Hematopoietic multipotent progenitor cell treated with erythropoietin and hydrocortisone succinate and interleukin-3 and kit ligand, for 6 days (in vitro differentiated cells): ENCODE measurements at places on chromosomes 7 and 10.

- DNase-seq: no peak
These were observed 13.8 kb upstream of the DGKI start for GRCh38 chr7:137860542-137860941.

- peak; percentile 86 for DNase-seq
These were observed at the start of gene ACTL6B for GRCh38 chr7:100655908-100656674. Gene ACTL6B, minus strand, starts transcription at chr7:100656448. Its CDS starts 94 bp downstream, at chr7:100656354.

- peak; percentile 69 for DNase-seq
These were observed 117.3 kb downstream of the SVIL start for GRCh38 chr10:29517352-29517923.

DNA sequence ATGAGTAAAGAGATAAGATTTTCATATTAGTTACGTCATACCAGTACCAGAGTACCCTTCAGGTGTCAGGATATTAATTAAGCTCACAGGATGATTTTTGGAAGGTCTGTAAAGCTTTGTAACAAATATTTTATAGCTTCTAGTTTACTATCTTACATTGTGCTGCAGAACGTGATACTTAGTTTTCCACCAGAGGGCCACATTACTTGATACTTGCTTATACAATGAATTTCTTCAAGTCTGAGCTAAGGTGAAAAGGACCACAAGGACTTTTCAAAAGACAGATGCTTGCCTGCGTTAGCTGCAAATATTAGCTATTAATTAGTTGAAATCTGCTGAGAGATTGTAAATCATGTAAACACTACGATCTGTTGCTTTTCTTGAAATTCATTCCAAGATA lies 12.2 kb downstream of the FOXP2 start:
- peak; percentile 8 for DNase-seq

- peak; percentile 77 for DNase-seq
These were observed 68.1 kb upstream of the CDK6 start for GRCh38 chr7:92904244-92905131.

GRCh38 chr10:119538632-119539358 lies 3.7 kb downstream of the RGS10 start:
- peak; percentile 93 for DNase-seq

- no peak for DNase-seq
These were observed 8.2 kb downstream of the MAT1A start for GRCh38 chr10:80281292-80281691.

DNA sequence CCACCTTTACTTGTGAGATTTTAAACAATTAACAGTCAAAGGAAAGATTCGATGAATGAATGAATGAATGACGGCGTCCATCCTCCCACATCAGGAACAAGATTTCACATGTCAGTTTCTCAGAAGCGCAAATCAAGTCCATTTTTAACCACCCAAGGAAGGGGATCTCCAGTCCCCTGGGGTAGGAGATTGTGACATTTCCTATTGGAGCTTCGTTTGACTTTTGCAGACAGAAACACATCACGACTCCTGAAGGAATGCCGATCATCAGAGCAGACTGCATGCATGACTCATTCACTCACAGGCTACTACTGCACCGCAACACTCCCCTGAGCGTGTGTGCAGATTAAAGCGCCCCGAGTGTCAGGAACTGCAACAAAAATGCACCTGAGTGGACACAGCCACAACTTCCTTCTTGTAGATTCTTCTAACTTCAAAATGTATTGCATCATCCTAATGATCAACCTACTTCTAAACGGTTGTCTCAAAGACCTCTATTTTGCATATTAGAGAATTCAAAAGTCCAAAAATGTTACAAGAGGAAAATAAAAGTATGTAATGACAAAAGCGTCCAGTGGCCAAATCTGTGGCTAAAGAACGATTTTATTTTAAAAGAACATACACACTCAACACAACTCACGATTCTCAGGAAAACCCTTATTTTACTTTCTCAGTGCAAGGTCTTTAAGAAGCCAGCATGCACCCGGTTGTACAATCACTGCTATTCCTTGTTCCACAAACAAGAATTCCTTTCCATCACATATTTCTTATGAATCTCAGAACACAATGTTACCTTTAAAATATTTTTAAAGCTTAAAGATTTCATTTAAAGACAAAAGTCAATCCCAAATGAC lies 172.6 kb downstream of the FAM107B start:
- peak; percentile 62 for DNase-seq

DNA sequence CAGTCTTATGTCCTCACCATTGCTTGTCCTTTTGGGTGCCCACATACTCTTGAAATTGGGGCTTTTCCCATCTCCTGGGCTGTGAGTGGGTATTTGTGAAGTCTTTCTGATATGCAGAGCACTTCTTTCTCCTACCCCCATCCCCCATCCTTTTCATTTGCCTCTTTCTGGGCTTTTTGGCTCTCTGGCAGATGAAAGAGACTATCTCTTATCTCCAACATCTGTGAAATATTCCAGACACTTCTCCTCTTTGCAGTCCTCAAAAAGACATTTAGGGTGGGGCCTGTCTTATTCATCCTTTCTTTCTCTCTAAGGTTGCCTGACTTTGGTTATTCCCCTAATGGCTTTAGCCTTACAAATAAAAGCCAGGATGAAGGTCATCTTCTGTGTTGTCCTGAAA lies 462.2 kb upstream of the MKI67 start:
- DNase-seq: no peak

- no peak for DNase-seq
These were observed 5.0 kb upstream of the GDF2 start for GRCh38 chr10:47317251-47317650.

GRCh38 chr7:69932034-69932628 lies 333.9 kb downstream of the AUTS2 start:
- peak; percentile 46 for DNase-seq

- DNase-seq: no peak
These were observed 186.9 kb downstream of the PRPF18 start for GRCh38 chr10:13773496-13774170.

GRCh38 chr10:74888962-74889661 lies 62.7 kb downstream of the KAT6B start:
- peak; percentile 25 for DNase-seq

GRCh38 chr10:97067716-97068391 lies 117.9 kb downstream of the SLIT1 start:
- DNase-seq: peak; percentile 11

DNA sequence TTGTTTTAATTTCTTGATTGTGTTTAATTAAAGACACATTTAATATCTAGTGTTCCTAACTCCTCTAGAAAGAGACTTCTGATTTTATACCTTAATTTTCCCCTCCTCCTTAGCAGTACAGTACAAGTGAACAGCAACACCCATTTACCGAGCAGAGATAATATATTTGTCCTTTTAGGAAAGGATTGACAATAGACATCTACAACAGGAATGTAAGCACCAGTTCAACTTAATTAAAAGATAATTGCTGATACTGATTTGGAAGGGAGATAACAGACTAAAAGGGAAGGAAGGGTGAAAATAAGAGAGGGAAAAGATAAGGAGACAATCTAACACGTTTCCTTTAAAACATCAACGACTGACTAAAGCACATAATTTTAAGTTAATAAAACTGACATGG lies 119.3 kb downstream of the SRPK2 start:
- no peak for DNase-seq

DNA sequence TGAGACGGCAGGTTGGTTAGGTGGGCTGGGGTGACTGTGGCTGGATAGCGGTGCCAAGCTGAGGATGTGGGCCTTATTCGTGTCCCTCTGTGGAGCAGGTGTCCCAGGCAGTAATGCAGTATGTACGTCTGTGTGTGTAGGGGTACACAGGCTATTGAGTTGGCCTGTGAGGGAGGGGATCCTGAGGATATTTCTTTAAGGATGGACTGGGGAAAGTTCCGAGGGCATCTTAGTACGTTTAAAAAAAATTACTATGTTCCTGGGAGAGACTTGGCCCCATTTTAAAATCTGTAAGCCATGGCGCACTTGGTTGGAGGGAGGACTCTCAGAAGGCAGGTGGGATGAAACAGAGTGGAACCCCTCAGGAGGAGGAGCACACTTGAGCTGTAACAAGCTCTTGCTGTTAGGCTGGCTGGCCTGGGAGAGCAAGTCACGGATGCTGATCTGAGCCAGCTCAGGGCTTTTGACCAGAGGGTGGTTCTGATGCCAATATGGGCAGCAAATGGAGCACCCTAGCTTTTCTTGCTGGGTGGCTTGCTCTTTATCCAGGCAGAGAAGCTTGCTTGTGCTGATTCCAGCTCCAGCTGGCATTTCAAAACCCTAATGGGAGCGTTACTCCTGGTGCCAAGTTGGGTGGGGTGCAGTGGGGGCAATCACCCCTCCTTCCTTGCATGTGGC lies 765 bp downstream of the WBP1L start:
- DNase-seq: peak; percentile 55

DNA sequence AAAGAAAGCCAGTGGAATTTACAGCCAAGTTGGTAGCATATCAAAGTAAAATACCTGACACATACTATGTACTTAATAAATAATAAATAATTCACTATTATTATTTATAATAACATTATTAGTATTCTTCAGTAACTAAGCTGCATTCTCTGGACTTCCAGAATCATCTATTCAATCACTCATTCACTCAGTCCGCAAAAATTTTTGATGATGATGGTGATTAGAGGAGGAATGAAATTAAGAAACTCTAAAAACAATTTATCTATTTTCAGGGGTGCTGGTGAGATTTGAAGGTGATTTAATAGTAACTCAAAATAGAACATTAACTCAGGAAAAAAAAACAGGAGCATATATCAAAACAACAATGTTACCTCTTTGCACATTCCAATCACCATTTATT lies 3.2 kb upstream of the LIPN start:
- no peak for DNase-seq

DNA sequence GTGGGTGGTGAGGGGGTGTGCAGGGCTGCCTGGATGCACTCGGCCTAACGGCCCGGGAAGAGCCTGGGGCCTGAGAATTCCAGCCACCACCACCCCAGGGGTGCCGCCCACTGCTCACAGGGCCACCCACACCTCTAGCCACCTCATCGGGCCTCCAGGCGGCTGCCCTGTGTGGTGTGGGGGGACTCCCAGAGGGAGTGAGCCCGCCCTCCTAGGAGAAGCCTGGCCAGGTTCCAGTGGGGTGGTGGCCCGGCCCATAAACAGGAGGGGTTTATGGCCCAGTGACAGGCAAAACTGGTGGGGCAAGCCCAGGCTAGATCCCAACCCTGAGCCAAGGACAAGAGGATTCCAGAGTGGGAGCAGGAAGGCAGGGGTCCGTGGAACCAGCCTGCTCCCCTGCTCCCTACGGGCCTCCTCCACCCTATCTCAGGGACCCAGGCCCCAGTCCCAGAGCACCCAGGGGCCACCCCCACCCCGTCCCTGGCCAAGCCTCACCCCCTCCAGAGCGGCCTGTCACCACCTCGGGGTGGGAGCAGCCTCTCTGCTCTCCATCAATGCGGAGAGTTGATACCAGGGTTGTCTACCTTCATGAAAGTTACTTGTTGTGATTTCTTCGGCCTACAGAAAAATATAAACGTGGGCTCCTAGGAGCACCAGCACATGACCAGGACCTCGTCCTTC lies 20.2 kb upstream of the PDGFA start:
- DNase-seq: no peak

- DNase-seq: no peak
These were observed 52.6 kb upstream of the LOXL4 start for GRCh38 chr10:98320486-98321185.

- DNase-seq: peak; percentile 74
These were observed 154.1 kb upstream of the AHR start for GRCh38 chr7:17144322-17144721.

DNA sequence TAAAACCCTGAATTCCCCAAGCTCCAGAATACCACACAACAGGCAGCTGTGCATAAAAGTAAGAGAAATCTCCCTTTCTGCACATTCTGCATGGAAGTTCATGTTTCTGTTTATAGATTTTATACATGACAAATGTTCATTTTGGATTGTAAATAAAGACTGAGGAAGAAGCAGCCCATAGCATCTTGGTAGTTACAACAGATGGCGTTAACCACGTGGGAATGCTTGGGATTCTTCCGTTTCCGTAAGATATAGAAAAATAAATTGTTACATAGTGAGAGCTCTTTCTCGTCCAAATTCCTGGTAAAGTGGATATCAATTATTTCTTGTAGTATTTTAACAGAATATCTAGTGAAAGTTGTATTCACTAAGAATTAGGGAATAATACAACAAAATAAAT lies 1016.5 kb downstream of the GRM8 start:
- DNase-seq: no peak

DNA sequence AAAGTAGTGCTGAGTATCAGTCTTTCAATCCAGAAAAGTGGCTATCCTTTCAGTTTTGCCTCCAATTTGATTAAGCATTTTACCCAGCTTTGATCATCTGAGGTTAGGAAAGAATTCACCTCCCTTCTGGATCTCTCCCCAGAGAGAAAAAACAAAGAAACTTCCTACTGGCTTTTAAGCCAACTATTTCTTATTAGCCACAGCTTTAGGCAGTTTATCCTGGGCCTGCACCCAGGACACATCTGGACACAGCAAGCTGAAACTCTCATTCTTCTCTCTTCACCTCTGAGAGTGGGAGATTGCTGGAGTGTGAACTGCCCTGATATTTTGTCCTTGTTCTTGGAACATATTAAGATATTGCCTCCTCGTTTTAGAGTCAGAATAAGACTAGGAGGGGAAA lies 43.5 kb upstream of the LSM8 start:
- DNase-seq: no peak

DNA sequence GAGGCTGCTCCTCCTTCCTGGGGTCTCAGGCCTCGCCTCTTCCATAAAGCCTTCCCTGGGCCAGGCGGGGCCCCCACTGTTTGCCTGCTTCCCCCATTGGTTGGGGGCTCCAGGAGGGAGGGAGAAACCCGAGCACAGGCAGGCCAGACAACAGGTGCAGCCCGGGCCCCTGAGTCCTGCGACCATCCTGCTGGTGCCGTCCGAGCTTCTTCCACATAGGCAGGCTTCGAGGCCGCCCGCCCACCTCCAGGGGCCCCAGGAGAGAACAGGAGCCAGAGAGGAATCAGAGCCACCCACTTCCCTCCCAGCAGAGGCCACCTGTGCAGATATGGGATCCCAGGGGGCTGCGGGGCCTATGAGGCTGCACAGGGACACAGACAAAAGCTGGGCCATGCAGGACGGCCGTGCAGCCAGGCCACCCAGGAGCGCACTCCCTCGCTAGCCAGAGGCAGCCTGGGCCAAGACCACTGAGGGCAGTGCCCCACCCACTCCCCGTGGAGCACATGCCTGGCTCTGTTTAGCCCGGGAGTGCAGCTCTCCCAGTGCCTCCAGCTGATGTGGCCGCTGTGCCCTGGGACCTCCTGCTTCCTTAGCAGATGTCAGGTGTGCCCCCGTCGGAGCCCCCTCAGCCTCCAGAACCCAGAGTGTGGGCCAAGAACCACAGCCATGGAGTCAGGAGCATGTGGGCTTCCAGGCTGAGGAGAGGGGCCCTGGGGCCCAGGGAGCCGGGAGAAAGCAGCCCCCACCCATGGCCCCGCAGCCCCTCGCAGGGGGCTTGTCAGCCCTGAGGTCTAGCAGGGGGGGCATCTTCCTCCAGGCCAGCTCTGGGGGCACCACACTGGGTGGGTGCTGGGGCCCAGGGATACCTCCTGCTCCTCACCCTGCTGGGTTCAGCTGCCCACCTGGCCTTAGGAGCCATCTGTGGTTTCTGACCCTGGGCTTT lies 59.9 kb upstream of the INPP5A start:
- DNase-seq: no peak

- DNase-seq: peak; percentile 87
These were observed 5.3 kb downstream of the ESYT2 start for GRCh38 chr7:158824028-158824427.
